ENCODE measurements at places on chromosomes 1 and 21.

GRCh38 chr1:151157067-151157531 is 650 bp downstream of the TNFAIP8L2 start:
- DNase-seq, result no peak

GRCh38 chr1:59008599-59009347 is 224.9 kb upstream of the JUN start:
- DNase-seq, result no peak

DNA sequence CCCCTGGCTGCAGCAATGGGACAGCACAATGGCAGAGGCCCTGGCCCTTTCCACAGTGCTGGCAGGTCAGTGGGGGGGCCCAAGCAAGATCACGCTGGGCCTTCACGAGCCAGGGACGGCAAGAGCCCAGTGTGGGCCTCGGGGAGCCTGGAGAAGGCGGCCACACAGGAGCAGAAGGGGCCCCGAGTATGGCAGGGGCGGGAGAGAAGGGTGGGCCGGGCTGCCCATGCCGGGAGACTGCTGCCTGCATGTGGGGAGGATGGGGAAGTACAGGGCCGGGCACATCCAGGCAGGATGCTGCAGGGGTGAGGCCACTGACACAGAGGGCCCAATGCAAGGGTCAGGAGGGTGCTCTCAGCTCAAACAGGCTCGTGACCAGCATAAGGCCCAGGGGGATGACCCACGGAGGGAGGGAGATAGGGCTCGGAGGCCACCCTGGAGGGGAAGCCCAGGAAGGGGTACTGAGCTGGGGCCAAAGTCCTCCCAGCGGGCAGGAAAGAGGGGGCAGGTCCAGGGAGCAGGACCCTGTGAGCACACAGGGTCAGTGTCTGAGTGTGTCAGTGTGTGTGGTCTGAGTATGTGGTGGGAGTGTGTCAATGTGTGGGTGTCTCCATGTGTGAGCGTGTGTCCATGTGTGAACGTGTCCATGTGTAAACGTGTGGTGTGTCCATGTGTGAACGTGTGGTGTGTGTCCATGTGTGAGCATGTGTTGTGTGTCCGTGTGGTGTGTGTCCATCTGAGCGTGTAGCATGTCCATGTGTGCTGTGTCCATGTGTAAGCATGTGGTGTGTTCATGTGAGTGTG is 13.1 kb downstream of the SLC19A1 start:
- DNase-seq, result no peak

GRCh38 chr1:107379826-107380225 is 239.0 kb downstream of the NTNG1 start:
- no peak for DNase-seq

DNA sequence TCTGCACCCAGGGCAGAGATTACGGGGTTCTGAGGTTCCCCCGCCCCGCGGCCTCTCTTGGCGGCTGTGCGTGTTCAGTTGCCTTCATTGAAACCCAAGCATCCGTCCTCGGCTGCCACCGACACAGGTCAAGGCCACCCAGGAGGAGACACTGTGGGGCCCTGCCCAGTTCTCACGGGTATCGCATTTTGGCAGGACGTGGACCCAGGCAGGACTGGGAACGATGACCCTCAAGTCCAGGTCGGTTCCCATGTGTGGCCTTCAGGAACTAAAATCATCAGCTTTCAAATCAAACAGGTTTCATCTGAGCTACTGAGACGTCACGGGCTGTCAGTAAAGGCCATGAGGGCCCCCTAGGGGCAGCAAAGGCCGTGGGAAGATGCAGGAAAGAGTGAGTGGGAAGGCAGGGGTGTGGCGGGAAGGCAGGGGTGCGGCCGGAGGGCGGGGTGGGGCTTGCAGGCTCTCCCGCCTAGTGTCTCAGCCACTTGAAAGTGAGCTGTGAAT is 7.0 kb upstream of the C1orf174 start:
- DNase-seq, result peak; percentile 11

- DNase-seq, result peak; percentile 47
These were observed 5.2 kb upstream of the RERE start for GRCh38 chr1:8822373-8823294.

DNA sequence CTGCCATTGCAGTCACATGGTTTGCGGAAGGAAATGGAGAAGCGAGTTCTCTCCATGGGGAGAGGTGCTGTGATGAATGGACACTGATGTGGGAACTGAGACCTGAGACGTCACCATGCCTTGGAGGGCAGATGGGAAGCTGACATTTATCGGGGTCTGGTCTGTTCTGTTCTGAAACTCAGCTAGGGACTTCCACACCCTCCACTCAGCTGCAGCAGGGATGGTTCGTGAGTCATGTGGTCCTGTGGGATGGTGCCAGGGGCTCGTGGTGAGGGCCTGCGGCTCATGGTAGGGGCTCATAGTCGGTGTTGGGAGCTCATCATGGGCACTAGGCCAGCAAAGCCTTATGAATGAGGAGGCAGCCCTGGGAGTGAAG is 6.1 kb downstream of the GPR137B start:
- DNase-seq, result no peak

GRCh38 chr21:38817371-38818324 is 11.9 kb downstream of the ETS2 start:
- DNase-seq, result no peak

GRCh38 chr1:158830904-158831507 is at the start of gene MNDA:
MNDA (plus strand) TSS chr1:158831351; CDS start chr1:158842154, 10,803 bp downstream.
- DNase-seq, result no peak

DNA sequence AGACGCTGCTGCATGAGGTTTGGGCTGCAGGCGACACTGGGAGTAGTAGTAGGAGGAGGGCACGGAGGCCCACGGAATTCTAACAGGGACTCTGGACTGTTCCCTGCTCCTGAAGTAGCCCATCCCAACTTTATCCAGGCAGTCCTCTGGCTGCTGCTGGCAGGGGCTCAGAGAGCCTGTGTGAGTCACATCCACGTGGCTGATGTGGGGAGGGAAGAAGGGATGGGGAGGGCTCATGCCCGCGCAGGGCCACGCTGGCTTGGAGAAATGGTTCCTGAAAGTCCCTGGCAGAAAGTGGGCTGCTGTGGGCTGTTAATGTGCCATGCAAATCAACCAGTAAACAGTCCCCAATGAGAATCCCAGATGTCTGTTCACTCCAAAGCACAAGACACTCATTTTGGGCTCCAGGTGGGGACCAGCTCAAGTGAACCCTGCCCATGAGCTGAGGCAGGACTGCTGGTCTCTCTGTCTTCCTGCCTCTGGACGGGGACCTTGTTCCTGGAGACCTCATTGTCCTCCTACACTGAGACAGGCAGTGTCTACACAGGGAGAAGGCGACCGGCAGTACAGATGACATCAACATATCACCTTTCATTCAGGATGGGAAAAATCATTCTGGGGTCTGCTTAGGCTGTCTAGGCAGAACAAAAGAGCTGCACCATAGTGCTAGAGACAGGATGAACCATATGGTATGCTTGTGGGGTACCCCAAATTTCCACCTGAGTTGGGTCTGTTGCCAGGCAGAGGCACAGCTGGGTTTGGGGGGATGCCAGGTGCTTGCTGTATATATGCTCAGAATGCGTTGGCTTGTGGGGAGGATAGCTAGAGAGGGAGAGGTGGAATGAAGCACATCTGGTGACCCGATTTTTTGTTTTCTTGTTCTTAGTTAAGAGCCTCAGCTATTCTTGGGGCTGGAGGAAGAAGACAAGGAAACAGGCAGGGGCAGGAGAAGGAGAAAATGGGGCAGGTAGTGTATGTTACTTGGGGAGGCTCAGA is 57.9 kb upstream of the FMOD start:
- no peak for DNase-seq

GRCh38 chr1:182255494-182255893 is 136.1 kb downstream of the GLUL start:
- DNase-seq, result no peak

GRCh38 chr1:116906812-116907211 is 2.9 kb upstream of the PTGFRN start:
- DNase-seq, result no peak

GRCh38 chr1:28097100-28097472 is 8.7 kb upstream of the EYA3 start:
- no peak for DNase-seq

DNA sequence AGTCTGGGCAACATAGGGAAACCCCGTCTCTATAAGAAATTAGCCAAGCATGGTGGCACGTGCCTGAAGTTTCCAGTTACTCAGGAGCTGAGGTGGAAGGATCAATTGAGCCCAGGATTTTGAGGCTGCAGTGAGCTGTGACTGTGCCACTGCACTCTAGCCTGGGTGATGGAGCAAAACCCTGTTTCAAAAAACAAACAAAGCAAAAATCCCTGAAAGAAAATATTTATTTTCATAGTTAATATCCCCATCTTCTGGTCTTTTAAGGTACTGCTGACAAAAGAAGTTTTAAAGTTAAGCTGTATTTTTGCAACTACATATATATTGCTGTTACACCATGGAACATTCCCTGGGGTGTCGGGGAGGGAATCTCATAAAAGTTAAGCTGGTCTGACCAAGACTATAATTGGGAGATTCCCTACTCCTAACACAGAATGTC is 26.0 kb downstream of the VAMP4 start:
- DNase-seq, result no peak

DNA sequence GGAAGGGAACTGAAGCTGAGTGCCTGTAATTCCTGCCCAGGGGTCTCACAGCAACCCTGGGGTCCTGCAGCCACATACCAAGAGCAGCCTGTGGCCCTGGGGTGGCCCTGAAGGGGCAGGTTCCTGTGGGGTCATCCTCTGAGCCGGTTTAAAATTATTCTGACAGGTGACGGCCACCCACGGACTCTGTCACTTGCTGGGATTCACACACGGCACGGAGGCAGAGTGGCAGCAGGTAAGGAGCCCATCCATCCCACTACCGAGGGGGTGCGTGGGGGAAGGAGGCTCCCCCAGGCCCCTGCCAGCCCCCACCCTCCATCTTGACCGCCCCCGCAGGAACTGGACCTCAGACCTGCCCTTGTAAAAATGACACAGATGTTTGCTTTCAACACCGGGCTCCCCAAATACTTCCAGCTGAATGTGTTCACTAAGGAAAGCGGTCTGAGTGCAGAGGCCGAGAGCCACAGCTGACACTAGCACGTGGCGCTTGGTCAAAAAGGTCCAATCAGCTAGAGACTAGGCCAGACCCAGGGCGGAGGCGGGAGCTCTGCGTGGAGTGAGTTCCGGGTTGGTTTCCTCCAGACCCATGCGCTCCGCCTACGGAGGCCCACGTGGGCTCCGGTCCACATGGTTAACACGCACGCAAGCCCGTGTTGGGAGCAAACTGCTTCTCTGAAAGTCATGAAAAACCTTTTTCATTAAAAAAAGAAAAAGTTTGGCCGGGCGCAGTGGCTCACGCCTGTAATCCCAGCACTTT is 10.0 kb downstream of the YBEY start:
- DNase-seq, result no peak

GRCh38 chr21:36816561-36817130 is 117.7 kb downstream of the SIM2 start:
- no peak for DNase-seq

- DNase-seq, result no peak
These were observed 1.5 kb downstream of the CELF3 start for GRCh38 chr1:151714820-151715725.

DNA sequence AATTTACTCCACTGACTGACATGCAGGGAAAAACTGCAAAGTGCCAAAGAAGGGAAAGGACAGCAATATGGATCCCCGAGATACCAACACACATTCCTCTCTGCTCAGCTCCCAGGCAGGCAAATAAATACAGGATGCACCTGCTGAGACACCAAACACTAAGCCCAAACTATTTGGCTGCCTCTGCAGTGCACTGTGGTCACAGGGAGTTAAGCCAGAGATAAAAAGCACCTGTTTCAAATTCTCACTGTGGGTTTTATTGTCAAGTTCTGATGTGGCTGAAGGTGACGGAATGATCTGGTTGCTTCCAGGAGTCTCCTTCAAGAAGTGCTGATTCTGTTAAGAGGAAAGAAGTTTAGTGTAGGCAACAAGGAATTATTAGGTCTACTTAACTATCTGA is 17.7 kb downstream of the TEX38 start:
- DNase-seq, result no peak

DNA sequence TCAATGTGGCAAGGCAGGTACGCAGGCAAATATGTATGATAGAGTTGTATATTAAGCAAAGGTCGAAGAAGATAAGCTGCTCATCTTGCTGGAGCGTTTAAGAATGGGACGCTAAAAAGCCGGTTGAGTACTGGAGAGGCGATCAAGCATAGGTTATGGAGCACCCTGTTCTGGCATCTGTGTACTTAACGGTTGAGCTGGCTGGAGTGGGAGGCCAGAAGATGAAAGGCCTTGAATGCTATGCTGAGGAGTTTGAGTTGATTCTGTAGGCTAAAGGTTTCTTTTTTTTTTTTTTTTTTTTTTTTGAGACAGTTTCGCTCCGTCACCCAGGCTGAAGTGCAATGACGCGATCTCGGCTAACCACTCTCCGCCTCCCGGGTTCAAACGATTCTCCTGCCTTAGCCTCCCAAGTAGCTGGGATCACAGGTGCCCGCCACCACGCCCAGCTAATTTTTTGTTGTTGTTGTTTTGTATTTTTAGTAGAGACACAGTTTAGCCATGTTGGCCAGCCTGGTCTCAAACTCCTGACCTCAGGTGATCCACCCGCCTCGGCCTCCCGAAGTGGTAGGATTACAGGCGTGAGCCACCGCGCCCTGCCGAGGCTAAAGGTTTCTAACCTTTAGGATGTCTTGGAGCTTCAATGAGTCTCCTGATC is 850 bp upstream of the KHDC4 start:
- DNase-seq, result peak; percentile 72

DNA sequence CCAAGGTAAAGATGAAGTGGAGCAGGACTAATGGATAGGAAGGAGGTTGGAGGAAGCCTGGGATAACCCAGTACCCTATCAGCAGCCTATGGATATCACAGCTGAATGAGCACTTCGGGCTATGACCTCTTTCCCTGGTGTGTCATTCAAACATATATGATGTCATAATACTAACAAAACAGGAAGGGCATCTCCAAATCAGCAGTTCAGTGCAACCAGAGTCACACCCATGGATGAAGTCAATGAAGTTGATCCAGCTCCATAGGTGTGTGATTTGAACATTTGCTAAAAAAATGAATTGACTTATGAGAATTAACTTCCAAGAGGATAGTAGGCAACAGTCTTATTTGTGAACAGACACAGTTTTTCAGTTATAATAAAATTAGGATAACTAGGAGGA is 1.7 kb upstream of the C1orf116 start:
- DNase-seq, result no peak

- no peak for DNase-seq
These were observed 9.6 kb downstream of the RHOU start for GRCh38 chr1:228744918-228745317.

DNA sequence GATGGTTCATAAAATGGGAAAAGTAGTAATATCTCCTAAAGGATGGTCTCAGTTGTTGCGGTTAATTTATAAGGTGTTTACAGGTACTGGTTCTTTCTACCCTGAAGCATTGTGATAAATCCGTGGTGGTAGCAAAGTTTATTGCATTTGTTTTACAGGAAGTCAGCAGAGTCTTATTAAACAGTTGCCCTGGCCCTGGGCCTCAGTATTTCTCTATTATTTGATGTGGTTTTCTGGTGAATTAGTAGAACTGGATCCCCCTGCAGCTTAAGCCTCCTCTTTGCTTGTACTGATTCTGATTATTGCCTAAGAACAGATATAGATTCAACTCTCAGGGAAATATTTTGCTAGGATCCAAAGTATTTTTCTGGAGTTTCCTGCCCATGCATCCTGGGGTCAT is 76.4 kb upstream of the CD55 start:
- DNase-seq, result no peak

- no peak for DNase-seq
These were observed 139.3 kb upstream of the ZNF644 start for GRCh38 chr1:91161166-91161565.

Measured in NCI-H345 (cell line).